ENCODE measurements at places on chromosomes 2 and 18. TPM values are rescaled to one million over a fixed set of nuclear protein-coding genes. Genes with fewer than 3 reads are reported as not detected.

GRCh38 chr18:23225503-23225902, 90.2 kb downstream of the CABLES1 start:
- H3K36me3 ChIP-seq: no peaks in the 10 kb centered on the region
- H3K27me3 ChIP-seq: no peaks in the 10 kb centered on the region
- H3K4me3 ChIP-seq: no peak overlapping the region
- H3K4me1 ChIP-seq: peaks cover 24% of the 10 kb centered on the region
- H3K27ac ChIP-seq: peak overlapping the region; percentile 17
- no peak for DNase-seq

GRCh38 chr2:67945940-67946339, 116.9 kb downstream of the C1D start:
- DNase-seq: no peak
- no peaks in the 10 kb centered on the region for H3K27me3 ChIP-seq
- no peaks in the 10 kb centered on the region for H3K4me1 ChIP-seq
- H3K4me3 ChIP-seq: no peak overlapping the region
- H3K36me3 ChIP-seq: no peaks in the 10 kb centered on the region
- H3K27ac ChIP-seq: no peak overlapping the region

- no peak overlapping the region for H3K4me3 ChIP-seq
- no peaks in the 10 kb centered on the region for H3K27me3 ChIP-seq
- peaks cover 6% of the 10 kb centered on the region for H3K4me1 ChIP-seq
- no peak overlapping the region for H3K27ac ChIP-seq
Measured at GRCh38 chr2:120219291-120219690, 3.9 kb downstream of the TMEM185B start.

GRCh38 chr2:49291619-49292018, 137.3 kb upstream of the FSHR start:
- no peak overlapping the region for H3K27ac ChIP-seq
- no peaks in the 10 kb centered on the region for H3K27me3 ChIP-seq
- H3K4me3 ChIP-seq: no peak overlapping the region
- DNase-seq: no peak

- no peak for DNase-seq
- H3K27me3 ChIP-seq: no peaks in the 10 kb centered on the region
- no peaks in the 10 kb centered on the region for H3K4me1 ChIP-seq
- H3K36me3 ChIP-seq: no peaks in the 10 kb centered on the region
Measured at GRCh38 chr2:3368261-3368722, 9.3 kb downstream of the EIPR1 start.

GRCh38 chr2:103945083-103945482, 908.8 kb upstream of the POU3F3 start:
- H3K27ac ChIP-seq: no peak overlapping the region
- H3K36me3 ChIP-seq: no peaks in the 10 kb centered on the region
- no peak overlapping the region for H3K4me3 ChIP-seq
- no peak for DNase-seq

GRCh38 chr2:37973615-37974353, 48.7 kb downstream of the RMDN2 start:
- no peak overlapping the region for H3K27ac ChIP-seq
- no peaks in the 10 kb centered on the region for H3K4me1 ChIP-seq
- no peak overlapping the region for H3K4me3 ChIP-seq

DNA sequence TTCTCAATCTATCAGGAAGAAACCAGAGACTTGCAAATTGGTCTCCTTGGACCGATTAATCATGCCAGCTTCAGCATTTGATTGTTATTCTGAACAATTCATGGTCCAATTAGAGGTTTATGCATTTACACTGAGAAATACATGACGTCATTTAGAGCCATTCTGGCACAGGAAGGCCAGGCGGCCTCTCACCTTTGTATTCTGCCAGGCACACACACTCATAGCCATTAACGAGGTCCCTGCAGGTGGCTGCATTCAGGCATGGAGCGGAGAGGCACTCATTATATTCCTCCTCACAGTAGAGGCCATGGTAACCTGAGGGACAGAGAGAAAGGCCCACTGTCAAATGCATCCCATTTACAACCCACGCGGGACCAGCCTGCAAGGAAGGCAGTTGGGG, 146.8 kb upstream of the PID1 start:
- peak overlapping the region; percentile 55 for H3K27ac ChIP-seq
- no peak overlapping the region for H3K4me3 ChIP-seq
- no peaks in the 10 kb centered on the region for H3K27me3 ChIP-seq
- H3K36me3 ChIP-seq: no peaks in the 10 kb centered on the region
- no peak for DNase-seq
- H3K4me1 ChIP-seq: peaks cover 19% of the 10 kb centered on the region

DNA sequence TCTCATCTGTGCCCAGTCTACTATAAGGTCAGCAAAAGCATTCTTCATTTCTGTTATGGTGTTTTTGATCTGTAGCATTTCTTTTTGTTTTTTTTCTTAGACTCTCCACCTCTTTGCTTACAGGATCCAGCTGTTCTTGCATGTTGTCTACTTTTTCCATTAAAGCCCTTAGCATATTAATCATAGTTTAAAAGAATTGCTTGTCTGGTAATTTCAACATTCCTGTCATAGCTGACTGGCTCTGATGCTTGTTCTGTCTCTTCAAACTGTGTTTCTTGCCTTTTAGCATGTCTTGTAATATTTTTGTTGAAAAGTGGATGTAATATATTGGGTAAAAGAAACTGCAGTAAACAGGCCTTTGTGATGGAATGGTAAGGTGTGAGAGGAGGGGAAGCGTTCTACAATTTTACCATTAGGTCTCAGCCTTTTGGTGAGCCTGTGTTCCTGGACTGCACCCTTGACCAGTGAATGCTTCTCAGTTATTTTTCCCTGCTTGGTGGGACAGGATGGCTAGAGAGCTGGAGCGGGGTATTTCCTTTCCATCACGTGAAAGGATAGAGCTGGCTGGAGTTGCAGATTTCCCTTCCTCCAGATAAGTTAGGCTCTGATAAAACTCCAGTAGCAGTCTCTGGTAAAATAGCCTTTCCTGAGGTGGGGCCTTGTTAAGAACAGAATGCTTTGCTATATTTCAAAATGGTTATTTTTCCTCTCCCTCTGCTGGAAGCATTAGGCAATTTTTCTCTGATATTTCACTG, 65.4 kb downstream of the PLA2R1 start:
- H3K4me3 ChIP-seq: no peak overlapping the region
- DNase-seq: no peak
- no peaks in the 10 kb centered on the region for H3K4me1 ChIP-seq

DNA sequence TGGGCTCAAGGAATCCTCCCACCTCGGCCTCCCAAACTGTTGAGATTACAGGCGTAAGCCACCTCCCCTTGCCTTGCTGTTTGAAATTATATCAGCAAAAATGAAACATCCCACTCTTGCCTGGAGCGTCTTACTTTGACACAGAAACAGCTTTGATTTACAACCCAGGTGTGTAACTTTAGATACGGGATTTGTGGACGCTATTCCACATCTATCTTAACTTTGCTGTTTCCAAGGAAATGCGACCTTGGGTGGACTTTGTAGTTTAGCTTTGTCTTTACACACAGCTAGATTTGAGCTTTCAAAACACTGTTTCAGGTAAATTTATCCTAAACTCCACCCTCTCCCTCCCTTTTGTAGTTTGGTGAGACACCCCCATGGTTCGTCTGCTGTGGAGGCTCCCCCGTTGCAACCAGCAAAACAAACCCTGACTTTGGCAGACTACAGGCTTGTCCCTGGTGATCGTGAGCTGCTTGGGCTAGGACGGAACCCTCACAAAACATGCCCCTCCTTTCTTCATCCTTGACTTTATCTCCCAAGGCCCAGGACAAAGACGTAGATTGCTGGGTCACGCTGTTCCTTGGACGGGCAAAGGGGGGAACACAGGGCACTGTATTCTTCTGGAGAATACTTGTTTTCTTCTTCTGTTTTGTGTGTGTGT, 5.5 kb upstream of the MSH6 start:
- H3K4me3 ChIP-seq: no peak overlapping the region
- H3K27me3 ChIP-seq: no peaks in the 10 kb centered on the region
- H3K36me3 ChIP-seq: no peaks in the 10 kb centered on the region
- peak; percentile 65 for DNase-seq
- H3K4me1 ChIP-seq: peaks cover 6% of the 10 kb centered on the region
- peak overlapping the region; percentile 70 for H3K27ac ChIP-seq

DNA sequence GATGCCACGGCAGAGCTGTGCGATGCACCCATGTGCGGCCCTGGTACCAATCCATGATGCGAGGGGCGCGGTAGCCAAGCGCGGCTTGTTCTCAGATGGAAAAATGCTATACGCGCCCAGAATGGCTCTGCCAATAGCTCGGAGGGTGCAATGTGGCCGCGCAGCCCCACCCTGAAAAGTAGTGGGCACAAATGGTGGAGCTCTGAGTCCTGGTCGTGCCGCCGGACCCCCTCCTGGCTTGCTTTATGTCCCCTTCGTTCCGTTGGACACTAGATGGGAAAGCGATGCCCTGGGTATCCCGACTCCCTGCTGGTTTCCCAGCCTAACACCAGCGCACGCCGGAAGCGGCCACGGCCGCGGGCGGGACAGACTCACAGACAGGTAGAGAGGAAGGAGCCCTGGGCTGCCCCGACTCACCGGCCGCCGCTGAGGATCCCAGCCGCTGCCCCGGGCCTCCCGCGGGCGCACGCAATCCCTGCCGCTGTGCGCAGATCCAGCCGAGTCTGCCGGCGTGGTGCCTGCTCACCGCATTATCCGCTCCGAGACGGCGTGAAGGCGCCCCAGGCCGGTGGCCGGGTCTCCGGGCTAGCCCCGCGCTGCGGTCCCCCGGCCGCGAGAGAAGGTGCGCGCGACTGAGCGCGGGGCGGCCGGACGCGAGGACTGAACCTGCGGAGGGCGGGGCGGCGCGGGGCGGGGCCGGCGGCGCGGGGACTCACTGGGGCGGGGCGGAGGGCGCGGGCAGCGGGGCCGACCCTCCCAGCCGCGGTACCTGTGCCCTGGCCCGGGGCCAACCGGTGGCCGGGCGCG, at the start of gene CDC42EP3:
Gene CDC42EP3 (minus strand): TSS at position 634 of the 807 bp plus-strand sequence. CDS start 25,055 bp downstream, outside the sequence.
- peak within 1 kb of the TSS; percentile 74 for H3K27ac ChIP-seq
- no peaks in the 10 kb centered on the region for H3K36me3 ChIP-seq
- no peaks in the 10 kb centered on the region for H3K27me3 ChIP-seq

DNA sequence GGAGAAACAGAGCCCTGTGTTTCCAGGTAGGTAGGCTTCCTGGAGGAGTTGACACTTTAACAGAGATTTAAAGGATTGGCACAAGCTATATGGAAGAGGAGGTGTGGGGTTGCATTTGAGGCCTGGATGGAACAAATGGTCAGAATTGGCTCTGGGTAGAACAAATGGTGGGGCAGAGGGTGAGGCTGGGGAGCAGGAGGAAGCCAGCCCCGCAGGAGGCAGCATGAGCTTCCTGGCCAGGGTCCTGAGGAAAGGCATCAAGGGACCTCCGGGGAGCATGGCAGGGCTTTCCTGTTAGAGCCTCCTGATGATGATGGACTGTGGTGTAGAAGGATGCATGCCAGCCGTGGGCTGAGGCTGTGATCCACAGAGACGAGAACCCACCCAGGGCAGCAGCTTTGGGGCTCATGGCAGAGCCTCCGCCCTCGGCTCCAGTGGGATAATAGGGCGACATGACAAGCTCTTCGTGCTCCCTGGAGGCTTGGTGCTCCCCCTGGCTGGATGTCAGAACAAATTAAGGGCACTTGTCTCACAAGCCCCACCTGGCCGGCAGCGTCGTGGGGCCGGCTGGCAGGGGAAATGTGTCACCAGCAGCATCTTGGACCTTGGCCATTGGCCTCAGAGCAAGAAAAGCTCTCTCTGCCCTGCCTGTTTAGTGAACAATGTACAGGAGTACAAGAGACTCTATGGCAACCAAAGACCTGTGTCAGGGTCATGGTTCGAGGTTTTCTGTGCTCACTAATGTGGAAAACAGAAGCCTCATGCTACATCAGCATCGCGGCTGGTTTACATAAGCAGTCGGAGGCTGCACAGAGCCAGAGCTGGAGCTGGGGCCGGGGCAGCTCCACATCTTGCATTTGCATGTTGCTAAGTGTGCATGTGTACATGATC, 153.5 kb downstream of the MYCN start:
- no peaks in the 10 kb centered on the region for H3K36me3 ChIP-seq
- no peak for DNase-seq
- no peaks in the 10 kb centered on the region for H3K4me1 ChIP-seq
- no peak overlapping the region for H3K4me3 ChIP-seq

- no peak overlapping the region for H3K27ac ChIP-seq
- no peaks in the 10 kb centered on the region for H3K4me1 ChIP-seq
- H3K36me3 ChIP-seq: no peaks in the 10 kb centered on the region
- H3K27me3 ChIP-seq: no peaks in the 10 kb centered on the region
- H3K4me3 ChIP-seq: no peak overlapping the region
- DNase-seq: no peak
Measured at GRCh38 chr2:102396012-102396411, 26.9 kb upstream of the IL18RAP start.

DNA sequence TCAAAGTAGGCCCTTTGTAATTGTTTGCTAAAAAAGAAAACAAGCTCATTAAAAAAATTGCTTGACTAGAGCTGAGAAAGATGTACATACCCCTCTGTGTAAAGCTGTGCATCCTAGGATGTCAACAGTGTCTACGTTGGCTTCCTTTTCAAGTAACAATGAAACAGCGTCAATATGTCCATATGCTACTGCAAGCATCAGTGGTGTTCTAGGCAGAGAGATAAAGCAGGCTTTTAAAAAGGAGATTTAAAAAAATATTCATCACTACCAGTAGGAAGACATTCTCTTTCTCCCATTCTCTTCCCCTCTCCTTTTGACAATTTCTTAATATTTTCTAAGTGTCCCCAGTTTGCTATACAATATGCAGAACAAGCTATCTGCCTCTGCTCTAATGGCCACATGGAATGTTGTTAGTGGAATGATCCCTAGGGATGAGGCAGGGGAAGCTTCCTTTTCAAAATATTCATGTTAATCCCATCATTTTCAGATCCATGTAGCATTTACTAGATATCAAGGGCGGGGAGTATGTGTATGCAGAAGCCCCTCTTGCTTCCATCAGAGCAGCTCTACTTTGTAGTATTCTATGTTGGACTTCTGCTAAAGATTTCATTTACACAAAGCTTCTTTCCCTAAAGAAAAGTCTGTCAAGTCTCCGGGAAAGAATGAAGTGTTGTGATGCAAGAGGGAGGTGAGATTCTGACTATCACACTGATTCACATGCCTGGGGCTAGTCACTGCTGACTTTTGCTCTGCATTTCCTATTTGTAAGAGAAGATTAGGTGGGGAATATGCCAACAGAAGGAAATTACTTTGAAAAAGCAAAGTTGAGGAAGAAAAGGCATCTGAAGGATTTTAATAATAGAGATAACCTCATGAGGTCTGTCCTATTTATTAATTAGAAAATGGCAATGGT, 81.5 kb upstream of the PGAP1 start:
- no peaks in the 10 kb centered on the region for H3K4me1 ChIP-seq
- H3K27ac ChIP-seq: no peak overlapping the region
- H3K36me3 ChIP-seq: no peaks in the 10 kb centered on the region
- DNase-seq: no peak

DNA sequence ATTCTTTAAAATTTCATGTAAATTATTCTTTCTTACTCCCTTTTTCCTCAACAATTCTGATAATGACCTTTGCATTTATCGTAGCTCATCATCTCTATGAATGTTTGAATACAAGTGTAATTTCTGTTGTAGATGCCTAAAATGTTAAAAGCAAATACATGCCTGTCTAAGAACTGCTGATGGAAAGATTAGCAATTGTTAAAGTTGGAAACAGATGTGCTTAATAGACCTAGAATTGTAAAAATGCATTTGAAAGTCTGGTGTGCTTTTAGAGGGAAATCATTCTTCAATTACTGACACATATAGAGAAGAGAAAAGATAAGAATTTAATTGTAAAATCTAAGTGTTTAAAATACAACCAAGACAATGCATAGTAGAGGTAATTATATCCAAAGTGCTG, 50.4 kb downstream of the CCDC102B start:
- no peaks in the 10 kb centered on the region for H3K27me3 ChIP-seq
- DNase-seq: no peak
- H3K27ac ChIP-seq: no peak overlapping the region

C2orf68 gene
- total RNA-seq: 36.9 TPM

TUBB8B gene
- 0.30 TPM for total RNA-seq

MEIS1 gene
- total RNA-seq: 163 TPM

SATB2 gene
- total RNA-seq: 3.6 TPM

PLCD4 gene
- 0.24 TPM for total RNA-seq

RPIA gene
- total RNA-seq: 18.6 TPM

Data from ovary (tissue), 10 donors.